H1 (cell line): ENCODE measurements at places on chromosomes 12 and 14.

- DNase-seq: no peak
Measured at GRCh38 chr14:66596241-66596985, 88.5 kb downstream of the GPHN start.

- DNase-seq: no peak
Measured at GRCh38 chr12:27604431-27604830, 80.4 kb downstream of the PPFIBP1 start.

- DNase-seq: no peak
Measured at GRCh38 chr14:24794644-24795305, 160.8 kb upstream of the GZMB start.

GRCh38 chr12:12022306-12022936, 48.3 kb upstream of the BCL2L14 start:
- peak; percentile 19 for DNase-seq

DNA sequence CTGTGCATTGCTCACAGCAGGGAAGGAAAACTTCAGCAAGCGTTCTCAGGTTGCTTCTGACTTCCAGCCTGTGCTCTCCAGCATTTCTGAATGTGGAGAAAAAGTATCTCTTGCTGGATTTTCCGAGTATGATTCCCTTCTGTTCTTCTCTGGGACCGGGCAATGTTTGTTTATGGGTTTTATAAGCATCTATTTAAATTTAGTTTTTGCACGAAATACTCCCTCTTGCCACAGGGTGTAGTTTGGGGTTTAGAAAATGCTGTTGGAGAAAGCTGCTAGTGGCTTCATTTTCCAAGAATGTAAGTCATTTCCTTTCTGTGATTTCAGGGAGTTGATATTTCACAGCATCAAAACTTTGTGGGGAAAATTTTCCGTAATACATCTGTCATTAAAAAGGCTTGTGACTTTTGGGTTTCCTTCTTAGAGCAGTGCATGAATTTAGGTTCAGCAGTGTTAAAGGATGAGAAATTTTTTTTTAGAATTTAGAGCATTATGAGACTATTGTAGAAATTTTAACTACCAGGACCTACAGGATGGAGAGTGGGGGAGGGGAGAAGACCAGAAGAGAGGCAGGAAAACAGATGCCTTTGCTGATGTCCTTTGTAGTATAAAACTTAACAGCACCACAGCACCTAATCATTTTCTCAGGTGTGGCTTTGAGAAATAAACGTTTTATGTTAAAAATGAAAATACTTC, 1.5 kb downstream of the FRMD6 start:
- no peak for DNase-seq

GRCh38 chr12:50922820-50923219, 29.5 kb upstream of the HIGD1C start:
- DNase-seq: no peak

GRCh38 chr12:54634795-54635194, at the start of gene LACRT:
TSS of gene LACRT (minus strand) at chr12:54634895. CDS start at chr12:54634841, 54 bp downstream.
- no peak for DNase-seq

- DNase-seq: no peak
Measured at GRCh38 chr12:52525661-52526499, 5.7 kb upstream of the KRT5 start.

- no peak for DNase-seq
Measured at GRCh38 chr14:19823178-19823577, 19.6 kb downstream of the OR4N2 start.

DNA sequence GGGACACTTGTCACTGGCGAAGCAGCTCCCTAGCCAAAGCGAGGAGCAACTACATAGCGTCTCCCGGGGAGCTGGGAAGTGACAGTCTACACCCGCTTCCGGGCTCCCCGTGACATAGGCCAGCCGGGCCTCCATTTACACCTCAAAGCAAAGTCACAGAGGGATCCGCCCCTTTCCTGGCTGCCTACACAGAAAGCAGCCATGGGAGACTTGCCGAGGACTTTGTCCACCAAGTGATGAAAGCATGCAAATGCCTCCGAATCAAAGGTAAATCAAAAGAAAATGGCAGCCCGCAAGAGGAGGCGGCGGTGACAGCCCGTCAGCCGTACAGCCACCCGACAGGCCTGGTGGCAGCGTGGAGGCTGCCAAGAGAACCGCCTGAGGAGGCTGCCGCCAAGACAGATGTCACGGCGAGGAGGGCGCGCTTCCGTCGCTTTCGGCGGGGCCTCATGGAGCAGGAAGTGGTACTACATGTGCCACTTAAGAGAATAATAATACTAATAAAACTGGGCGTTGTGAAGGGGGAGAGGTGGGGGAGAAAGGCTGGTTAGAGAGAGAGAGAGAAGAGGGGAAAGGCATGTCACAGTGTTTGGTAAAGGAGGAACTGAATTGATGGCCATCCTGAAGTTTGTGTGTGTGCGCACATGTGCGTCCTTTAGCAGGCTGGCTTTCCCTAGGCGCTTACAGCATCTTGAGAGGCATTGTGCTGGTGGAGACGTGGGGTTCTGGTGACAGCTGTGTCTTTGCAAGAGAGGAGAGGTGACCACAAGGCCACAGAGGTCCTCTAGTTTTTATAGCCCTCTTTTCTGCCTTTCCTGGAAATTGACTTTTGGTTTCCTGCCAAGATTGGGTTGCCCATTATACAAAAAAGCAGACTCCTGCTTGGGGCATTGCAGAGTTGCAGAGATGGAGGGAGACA, 661.7 kb downstream of the VRK1 start:
- peak; percentile 67 for DNase-seq

GRCh38 chr14:69972755-69973154, 93.5 kb downstream of the SMOC1 start:
- no peak for DNase-seq

GRCh38 chr12:2267703-2268470, 215.1 kb downstream of the CACNA1C start:
- no peak for DNase-seq

- no peak for DNase-seq
Measured at GRCh38 chr12:105239304-105239703, 3.3 kb upstream of the APPL2 start.

DNA sequence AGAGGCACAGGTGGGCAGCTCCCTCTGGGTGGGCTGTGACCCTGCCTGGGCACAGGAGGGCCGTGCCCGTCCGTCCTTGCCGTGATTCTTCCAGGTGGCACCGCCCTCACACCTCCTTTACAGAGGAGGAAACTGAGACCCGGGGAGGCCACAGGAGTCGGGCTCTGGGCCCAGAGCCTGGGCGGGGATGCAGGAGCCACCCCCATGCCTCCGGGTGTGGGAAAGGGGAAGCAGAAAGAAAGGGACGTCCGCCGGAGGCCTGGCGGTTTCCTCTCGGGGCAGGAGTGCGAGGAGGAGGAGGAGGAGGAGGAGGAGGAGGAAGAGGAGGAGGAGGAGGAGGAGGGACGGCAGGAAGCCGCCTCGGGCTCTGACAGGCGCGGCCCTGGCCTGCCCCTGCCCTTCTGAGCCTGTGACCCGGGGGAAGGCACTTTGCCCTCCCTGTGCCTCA, 23.0 kb downstream of the SH2B3 start:
- no peak for DNase-seq

DNA sequence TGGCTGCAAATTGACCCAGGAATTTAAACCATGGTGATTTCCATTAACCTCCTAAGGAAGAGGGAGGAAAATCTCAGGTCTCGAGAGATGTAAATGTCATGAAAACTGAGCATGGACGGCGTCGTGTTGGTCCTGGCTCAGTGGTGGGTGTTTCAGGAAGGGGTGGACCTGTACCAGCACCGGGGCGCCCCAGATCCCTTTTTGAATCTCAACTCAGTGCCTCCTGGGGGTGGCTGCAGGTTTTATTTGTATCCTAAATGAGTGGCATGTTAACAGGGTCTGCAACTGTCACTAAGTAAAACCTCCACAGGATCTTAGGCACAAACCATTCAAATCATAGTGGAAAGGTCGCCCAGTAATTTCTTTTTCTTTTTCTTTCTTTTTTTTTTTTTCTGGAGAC, 101.3 kb downstream of the ASCL4 start:
- no peak for DNase-seq

- no peak for DNase-seq
Measured at GRCh38 chr12:66388517-66388916, 86.2 kb downstream of the HELB start.

DNA sequence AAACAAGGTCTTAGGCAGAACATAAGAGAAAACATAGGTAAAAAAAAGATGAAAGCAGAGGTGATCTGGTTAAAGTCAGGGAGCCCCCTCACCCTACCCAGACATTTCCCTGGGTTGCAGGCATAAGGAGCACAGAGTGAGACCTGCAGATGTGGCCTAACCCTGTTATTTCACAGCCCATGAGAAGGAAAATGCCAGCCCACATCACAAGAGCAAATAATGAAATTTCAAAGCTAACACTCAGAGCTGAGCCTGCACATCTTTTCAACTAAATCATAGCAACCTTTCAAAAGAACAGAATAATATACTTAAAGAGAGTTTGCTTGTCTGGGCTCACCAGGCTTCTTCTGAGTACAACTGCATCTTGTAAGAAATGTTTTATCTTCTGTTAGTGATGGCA, 295.4 kb downstream of the RPAP3 start:
- DNase-seq: no peak

- DNase-seq: no peak
Measured at GRCh38 chr12:67524861-67525616, 123.5 kb upstream of the DYRK2 start.

- DNase-seq: no peak
Measured at GRCh38 chr14:74697543-74697942, 15.3 kb downstream of the AREL1 start.

- peak; percentile 36 for DNase-seq
Measured at GRCh38 chr12:69639400-69640016, 28.8 kb upstream of the LRRC10 start.

DNA sequence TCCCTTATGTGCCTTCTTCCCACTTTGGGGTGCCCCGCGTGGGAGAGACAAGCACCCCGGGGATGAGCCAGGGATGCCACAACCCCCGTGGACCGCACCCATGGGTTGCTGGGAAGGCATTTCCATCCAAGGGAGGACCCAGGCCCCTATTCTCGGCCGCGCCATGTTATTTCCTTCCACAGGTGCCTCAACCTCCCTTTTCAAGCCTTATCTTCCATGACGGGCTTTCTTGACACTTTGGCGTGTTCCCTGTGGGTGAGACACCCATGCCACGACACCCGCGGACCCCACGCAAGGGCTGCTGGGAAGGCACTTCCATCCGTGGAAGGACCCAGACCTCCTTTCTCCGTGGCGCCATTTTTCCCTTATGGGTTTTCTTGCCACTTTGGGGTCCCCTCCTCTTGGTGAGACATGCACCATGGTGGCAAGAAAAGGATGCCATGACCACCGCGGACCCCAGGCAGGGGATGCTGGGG, 269.2 kb downstream of the ALG10 start:
- DNase-seq: no peak

GRCh38 chr12:128856035-128856790, 2.9 kb downstream of the GLT1D1 start:
- DNase-seq: no peak
